A549 treated with RU486 at 1 μM for 4 hours (cell line): ENCODE measurements at places on chromosomes 2 and 18. TPM values are rescaled to one million over a fixed set of nuclear protein-coding genes. Genes with fewer than 3 reads are reported as not detected.

The LIMS2 gene
- total RNA-seq, result 4.1 to 7.8 TPM (median 5.2 TPM) in 5 replicates

The ASB18 gene
- not detected in 5 replicates for total RNA-seq

The NAT8 gene
- not detected in 5 replicates for total RNA-seq

The RAMP1 gene
- not detected in 5 replicates for total RNA-seq

The EPB41L3 gene
- 0.10 to 0.44 TPM (median 0.24 TPM) in 5 replicates for total RNA-seq

The ASXL3 gene
- not detected in 5 replicates for total RNA-seq
